ENCODE measurements at places on chromosomes 1 and 21.

DNA sequence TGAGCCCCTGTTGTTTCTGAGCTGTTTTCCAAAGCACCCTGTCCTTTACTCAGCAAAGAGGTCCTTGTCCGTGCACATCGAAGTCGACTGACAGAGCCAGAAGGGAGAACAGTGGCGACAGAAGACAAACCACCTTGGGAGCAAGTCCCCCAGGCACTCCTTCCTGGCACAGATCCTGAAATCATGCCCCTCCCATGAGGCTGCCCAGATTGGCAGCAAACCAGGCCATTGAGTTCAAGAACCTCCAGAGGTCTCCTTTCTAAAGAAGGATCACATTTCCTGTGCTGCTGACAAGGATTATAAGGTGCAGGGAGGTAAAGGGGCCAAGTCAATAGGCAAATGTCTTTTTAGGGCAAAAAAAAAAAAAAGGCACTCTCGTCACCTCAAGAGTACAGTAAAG, 84.7 kb upstream of the HIVEP3 start:
- no peak overlapping the region for H3K27ac ChIP-seq
- H3K27me3 ChIP-seq = no peaks in the 10 kb centered on the region
- no peaks in the 10 kb centered on the region for H3K36me3 ChIP-seq
- no peak for DNase-seq
- no peaks in the 10 kb centered on the region for H3K4me1 ChIP-seq
- H3K4me3 ChIP-seq = no peak overlapping the region

- DNase-seq = no peak
- no peaks in the 10 kb centered on the region for H3K27me3 ChIP-seq
- no peak overlapping the region for H3K27ac ChIP-seq
Observed at GRCh38 chr1:81832573-81832972, 31.8 kb downstream of the ADGRL2 start.

DNA sequence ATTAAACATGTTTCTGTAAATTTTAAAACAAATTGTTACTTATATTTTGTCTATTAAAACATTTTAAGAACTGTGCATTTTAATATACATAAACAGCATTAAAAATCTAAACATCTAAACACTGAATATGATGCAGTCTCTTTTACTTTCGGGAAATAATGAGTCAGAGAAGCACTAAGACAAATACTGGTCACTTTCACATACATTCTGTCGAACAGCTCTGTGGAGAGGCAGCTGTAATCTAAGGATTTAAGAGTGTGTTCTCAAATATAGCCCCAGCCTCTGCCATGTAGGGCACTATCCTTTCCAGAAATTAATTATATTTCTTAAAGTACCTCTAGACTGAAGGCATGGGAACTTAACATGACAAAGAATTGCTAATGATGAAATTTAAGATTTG, 89.6 kb upstream of the PTGFR start:
- no peaks in the 10 kb centered on the region for H3K36me3 ChIP-seq
- no peak overlapping the region for H3K27ac ChIP-seq
- DNase-seq = no peak
- H3K4me1 ChIP-seq = no peaks in the 10 kb centered on the region
- H3K4me3 ChIP-seq = no peak overlapping the region

- no peak for DNase-seq
- no peak overlapping the region for H3K27ac ChIP-seq
- no peaks in the 10 kb centered on the region for H3K27me3 ChIP-seq
- no peaks in the 10 kb centered on the region for H3K36me3 ChIP-seq
- H3K4me1 ChIP-seq = no peaks in the 10 kb centered on the region
Observed at GRCh38 chr1:153872331-153872730, 50.4 kb downstream of the GATAD2B start.

GRCh38 chr1:234614081-234614489, 4.1 kb upstream of the IRF2BP2 start:
- H3K27ac ChIP-seq = peak overlapping the region; percentile 97
- peaks cover 28% of the 10 kb centered on the region for H3K4me1 ChIP-seq
- no peak overlapping the region for H3K4me3 ChIP-seq
- no peaks in the 10 kb centered on the region for H3K27me3 ChIP-seq

All from naive thymus-derived CD4-positive, alpha-beta T cell (primary cell).